ENCODE measurements at places on chromosomes 2 and 18.

- no peak for DNase-seq
These were observed 35.0 kb upstream of the GLI2 start for GRCh38 chr2:120700659-120701058.

GRCh38 chr2:173860082-173860481, 105.1 kb downstream of the SP3 start:
- no peak for DNase-seq

- DNase-seq, result no peak
These were observed 18.9 kb downstream of the SLC8A1 start for GRCh38 chr2:40432921-40433483.

- no peak for DNase-seq
These were observed 798.8 kb upstream of the HS6ST1 start for GRCh38 chr2:129117434-129117833.

DNA sequence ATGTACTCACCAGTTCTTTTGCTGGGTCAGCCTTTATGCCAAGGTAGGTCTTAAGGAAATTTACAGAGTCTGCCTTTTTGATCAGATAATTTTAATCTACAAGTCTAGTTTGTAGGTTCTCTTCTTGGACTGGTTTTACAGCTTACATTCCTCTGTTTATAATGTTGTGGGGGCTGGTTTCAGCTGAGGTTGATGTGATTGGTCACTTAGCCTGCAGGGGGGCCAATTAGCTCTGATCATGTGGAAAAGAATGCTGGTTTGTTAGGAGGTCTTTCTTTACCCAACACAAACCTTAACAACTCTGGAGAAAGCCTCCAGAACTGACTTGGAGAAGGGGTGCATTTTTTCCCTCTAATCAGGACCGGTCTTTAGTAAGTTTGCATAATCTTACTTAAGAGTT, at the start of gene KCNJ13:
TSS of gene KCNJ13 (minus strand) at position 131 of the 400 bp plus-strand sequence. CDS start 5,203 bp downstream, outside the sequence.
- DNase-seq, result no peak

DNA sequence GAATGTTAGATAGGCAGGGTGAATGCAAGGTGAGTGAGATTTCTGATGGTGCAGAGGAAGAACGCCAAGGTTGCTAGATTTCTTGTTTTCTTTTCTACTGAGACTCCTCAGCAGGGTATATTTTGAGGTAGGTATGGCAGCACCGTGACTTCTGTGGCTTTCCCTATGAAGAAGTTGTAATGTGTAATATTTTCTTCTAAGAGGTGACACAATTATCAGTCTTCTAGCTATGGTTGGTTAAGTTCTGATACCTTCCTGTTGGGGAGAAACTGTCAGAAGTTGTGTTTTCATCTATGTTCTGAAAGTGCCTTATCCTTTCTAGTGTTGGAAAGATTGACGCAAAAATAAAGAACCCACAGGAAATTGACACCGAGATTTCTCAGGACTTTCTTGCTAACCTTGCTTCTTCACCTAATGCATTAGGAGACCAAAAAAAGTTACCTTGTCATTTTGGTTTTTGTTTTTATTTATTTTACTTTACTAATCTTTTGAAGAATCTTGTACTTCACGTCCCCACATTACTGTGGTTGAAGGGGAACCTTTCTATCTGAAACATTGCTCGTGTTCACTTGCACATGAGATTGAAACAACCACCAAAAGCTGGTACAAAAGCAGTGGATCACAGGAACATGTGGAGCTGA, 11.9 kb downstream of the IL18R1 start:
- DNase-seq, result no peak

- no peak for DNase-seq
These were observed 60.8 kb downstream of the NCKAP1 start for GRCh38 chr2:182977463-182977862.

- no peak for DNase-seq
These were observed 3.3 kb downstream of the PSTPIP2 start for GRCh38 chr18:46068763-46069162.

DNA sequence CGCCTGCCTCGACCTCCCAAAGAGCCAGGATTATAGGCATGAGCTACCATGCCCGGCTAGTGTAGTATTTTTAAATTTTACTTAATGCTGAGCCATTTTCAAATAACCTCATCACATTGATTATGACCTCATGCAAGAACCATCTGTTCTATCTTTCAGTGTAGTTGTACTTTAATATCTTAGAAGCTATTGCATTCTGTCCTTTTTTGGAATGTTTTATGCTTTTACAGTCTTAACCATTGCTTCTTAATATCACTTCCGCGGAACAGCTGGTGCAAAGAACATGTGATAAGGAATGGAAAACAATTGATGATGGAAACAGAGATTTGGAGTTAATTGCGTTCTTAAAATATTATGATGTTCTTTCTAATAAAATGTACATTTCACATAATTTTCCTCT, 2.7 kb downstream of the GEN1 start:
- DNase-seq, result no peak

DNA sequence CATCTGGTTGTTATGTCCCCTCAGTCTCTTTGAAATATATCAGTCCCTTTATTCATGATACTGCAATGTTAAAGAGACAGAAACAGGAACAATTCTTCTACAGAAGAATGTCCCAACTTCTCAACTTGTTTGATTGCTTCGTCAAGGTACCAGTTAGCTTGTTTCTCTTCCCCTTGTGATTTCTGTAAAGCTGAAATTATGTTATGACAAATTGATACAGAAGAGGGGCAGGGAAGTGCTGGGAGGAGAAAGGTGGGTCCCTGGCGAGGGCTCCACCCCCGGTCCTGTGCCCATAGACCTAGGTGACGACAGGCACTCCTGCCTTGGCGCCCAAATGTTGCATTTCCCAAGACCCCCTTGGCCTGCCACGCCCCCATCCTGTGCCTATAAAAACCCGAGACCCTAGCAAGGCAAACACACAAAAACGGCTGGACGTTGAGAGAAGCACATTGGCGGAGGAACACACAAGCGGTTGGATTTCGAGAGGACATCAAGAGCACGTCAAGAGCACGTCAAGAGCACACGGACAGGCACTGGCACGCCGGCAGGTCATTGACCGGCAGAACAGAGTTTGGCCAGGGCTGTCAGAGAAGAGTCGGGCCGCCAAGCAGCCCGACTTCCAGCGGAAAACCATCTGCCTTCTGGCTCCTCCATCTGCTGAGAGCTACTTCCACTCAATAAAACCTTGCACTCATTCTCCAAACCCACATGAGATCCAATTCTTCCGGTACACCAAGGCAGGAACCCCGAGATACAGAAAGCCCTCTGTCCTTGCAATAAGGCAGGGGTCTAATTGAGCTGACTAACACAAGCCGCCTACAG, 11.5 kb upstream of the RTN4 start:
- DNase-seq, result no peak

GRCh38 chr2:8684878-8685696, 3.2 kb downstream of the ID2 start:
- peak; percentile 24 for DNase-seq

GRCh38 chr2:67802291-67802690, 260.5 kb downstream of the C1D start:
- no peak for DNase-seq

DNA sequence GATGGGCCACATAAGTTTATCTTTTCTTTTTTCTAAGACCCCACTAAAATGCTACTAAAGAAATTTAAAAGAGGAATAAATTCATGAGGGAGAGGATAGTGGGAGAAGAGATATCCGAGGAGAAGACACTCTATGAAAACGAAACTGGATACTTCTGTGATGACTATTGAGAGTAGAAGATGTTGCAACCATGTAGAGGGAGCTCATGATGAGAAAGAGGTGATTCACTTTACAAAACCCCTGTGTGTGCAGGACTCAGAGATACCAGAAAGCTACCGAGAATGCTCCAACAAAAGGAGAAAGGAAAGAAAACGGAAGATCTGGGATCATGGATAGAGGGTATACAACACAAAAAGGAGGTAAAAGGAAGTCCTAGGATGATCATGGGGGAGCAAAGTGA, 34.9 kb downstream of the SLC38A11 start:
- DNase-seq, result no peak

DNA sequence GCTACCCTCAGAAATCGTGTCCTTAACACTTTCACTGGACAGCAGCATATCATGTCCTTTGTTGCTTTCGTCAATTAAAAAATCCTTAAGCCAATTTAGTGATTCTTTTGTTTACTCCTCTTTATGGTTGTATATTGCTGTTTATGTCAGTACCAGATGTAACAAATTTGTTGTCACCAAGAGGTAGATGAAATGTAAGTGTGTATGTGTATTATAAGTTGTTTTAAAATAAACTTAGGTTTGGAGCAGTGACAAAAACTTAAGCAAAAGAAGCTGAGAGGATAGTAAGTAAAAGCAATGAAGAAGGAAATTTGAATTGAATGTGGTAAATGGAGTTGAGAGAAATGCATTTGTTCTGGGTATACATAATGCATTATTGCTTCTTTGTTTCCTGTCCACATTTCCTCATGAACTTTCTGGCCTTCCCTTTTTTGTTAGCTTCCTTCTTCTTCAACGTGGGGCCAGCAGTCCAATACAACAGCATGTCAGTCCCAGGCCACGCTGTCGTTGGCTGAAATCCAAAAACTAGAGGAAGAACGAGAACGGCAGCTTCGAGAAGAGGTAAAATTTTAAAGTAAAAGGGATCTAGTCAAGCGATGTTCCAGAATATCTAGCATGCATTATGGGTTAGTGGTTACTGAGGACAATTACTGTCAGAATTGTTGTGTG, 30.5 kb upstream of the SNORC start:
- peak; percentile 78 for DNase-seq

- DNase-seq, result no peak
These were observed 34.9 kb upstream of the ARMC9 start for GRCh38 chr2:231163414-231164095.

DNA sequence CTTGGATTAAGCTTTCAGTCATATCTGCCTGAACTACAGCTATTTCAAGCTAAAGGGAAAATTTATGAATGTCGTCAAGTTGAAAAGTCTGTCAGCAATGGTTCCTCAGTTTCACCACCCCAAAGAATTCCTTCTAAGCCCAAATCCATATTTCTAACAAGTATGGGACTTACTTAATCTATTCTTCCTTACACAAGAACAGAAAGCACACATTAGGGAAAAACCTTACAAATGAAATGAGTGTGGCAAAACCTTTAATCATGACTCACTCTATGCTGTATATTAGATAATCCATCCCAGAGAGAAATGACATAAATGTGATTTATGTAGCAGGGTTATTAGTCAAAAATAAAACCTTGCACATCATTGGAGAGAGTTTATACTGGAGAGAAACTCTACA, 78.9 kb downstream of the RAB31 start:
- DNase-seq, result no peak

DNA sequence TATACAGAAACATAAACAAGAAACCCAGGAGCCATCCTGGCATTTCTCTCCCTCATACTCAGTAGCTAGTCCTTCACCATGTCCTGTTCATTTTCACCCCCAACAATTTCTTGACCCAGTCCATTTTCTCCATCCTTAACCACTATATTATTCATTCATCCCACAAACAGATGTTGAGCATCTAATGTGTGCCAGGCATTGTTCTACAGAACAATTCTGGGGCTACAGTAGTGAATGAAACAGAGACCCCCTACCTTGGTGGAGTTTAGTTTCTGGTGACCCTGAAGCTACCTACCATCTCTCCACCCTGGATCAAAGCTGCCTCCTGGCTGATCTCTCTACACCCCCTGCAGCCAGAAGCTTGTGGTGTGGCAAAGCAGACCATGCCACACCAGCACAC, 27.5 kb upstream of the BZW1 start:
- no peak for DNase-seq

- no peak for DNase-seq
These were observed 234.4 kb downstream of the SOCS6 start for GRCh38 chr18:70523035-70523791.

DNA sequence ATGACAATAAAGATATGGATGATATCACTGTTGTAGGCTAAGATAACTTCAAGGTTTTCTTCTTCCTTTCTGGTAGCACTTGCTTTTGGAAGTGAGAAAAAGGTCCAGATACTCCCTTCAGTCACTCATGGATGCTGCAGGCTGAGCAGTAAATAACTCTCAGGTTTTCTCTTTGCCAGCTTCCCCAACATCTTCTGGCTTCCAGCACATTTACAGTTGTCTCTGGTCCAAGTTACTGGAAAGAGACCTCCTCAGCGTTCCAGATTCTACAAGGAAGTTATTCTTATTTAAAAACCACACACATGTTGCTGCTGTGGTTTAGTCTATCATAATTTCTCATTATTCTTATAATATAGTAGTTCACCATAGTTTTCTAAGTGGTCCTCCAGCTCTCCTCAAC, 383.4 kb downstream of the PLCL1 start:
- DNase-seq, result no peak

DNA sequence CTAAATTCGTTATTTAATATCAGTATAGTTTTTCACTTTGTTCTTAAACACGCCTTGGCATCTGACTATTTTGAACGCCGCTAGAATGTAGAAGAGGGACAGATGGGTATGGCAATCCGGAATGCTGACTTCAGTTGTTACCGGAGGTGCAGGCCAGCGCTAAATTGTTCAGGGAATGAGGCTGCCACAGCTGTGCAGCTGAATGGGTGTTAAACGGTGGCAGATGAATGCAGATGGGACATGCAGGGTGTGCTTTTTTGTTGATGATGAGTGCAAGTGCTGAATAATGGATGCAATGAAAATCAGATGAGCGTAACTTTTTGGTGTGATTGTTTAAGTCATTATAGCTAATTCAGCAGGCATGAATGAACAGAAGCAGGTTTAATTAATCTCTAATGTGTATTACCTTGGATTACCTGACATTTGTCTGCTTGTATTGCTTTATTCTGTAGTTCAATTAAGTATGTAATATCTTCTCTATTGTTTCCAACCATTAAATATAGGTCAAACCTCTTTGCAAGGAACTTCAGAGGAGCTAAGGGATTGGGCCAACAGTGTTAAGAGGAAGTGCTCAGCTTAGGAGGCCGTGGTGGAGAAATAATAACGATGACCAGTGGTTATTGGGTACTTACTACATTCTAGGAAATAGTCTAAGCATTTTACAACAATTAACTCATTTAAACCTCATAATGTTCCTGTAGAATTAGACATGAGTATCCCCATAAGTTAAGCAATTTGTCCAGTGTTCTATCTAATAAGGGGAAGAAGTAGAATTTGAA, 11.9 kb upstream of the CREG2 start:
- no peak for DNase-seq

GRCh38 chr2:74525717-74526648, at the start of gene DQX1:
TSS of gene DQX1 (minus strand) at chr2:74526231. CDS start at chr2:74525729, 502 bp downstream.
- peak; percentile 84 for DNase-seq

- no peak for DNase-seq
These were observed 26.3 kb downstream of the RMC1 start for GRCh38 chr18:23529604-23530003.

DNA sequence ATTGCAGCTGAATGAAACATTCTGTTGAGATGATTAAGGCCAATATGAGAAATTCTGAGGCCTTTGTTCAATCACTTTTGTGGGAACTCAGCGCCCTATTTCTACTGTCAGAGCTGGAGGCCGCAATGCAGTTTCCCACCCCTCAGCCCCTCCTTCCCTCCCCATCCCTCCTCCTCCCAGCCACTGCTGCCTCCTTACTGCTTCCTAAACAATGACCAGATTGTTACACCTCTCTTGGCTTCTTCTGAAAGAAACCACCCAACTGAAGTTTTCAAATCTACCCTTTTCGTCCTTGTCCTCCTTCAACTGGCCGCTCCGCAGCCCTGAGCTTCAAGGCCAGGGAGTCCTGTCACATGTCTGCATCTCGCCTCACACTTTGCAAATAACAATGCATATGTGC, 36.7 kb upstream of the MAPK4 start:
- no peak for DNase-seq

GRCh38 chr2:112026509-112026908, 28.6 kb upstream of the TMEM87B start:
- DNase-seq, result peak; percentile 45
